Body of pancreas (tissue), 4 donors: ENCODE measurements at places on chromosomes 16 and 17.

DNA sequence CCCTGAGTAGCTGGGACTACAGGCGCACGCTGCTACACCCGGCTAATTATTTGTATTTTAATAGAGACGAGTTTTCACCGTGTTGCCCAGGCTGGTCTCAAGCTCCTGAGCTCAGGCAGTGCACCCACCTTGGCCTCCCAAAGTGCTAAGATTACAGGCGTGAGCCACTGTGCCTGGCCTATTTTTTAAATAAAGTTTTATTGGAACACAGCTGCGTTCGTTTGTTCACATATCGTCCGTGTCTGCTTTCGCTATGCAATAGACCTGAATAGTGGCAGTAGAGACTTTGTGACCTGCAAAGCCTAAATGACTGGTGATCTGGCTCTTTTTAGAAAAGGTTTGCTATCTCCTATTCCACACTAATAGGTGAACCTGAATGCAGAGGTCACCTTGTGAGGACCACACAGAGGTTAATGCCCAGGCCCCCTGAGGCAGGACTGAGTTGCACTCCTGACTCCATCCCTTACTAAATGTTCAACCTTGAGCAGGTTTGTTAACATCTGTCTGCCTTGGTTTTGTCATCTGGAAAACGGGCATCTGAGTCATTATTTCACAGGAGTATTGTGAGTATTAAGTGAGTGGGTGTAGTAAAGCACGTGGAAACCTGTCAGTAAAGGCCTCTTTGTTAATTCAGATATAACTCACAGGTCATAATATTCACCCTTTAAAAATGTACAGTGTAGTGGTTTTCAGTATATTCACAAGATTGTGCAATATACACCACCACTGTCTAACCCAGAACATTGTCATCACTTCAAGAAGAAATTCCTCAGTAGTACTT is 157.5 kb upstream of the CACNG5 start:
- DNase-seq, result no peak

GRCh38 chr17:503449-503700 is 150.8 kb upstream of the RPH3AL start:
- DNase-seq, result no peak

- no peak for DNase-seq
These were observed 79.4 kb upstream of the CBX4 start for GRCh38 chr17:79918581-79919163.

GRCh38 chr17:60615840-60616239 is 15.8 kb downstream of the PPM1D start:
- DNase-seq, result no peak

DNA sequence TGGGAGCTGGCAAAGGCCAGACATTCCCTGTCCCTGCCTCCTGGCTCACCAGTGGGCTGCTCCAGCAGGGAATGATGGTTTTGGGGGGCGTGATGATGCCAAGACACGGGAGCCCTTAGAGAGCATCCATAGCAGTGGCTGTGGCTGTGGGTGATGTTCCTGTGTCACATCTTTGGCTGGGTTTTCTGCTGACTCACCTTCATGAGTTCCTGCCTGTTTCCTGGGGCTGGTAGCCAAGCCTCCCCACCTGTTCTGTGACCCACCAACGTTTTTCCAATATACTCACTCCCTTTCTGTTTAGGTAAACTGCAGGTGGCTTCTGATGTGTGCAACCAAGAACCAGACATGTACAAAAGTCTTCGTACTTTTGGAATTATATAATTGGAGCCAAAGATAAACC is 16.5 kb upstream of the NF1 start:
- no peak for DNase-seq

GRCh38 chr17:7361906-7362305 is 7.0 kb downstream of the TMEM95 start:
- no peak for DNase-seq

DNA sequence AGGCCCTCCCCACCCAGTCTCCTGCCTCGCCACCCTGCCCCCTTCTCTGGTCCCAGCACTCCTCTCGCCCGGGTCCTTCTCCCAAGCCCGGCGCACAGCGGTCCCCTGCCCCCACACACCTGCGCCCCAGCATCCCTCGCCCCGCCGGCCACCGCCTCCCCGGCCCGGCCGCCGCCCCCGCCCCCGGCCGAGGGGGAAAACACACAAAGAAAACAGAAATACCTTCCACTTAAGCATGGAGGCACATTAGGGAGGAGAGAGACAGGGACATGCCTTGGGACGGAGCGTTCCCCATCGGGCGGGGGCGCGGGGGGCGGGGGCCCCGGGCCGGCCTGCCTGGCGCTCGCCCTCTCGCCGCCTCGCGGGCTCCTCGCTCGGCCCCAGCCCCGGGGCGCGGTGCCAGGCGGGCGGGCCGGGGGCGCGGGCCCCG is 326 bp downstream of the SRCIN1 start:
- no peak for DNase-seq

DNA sequence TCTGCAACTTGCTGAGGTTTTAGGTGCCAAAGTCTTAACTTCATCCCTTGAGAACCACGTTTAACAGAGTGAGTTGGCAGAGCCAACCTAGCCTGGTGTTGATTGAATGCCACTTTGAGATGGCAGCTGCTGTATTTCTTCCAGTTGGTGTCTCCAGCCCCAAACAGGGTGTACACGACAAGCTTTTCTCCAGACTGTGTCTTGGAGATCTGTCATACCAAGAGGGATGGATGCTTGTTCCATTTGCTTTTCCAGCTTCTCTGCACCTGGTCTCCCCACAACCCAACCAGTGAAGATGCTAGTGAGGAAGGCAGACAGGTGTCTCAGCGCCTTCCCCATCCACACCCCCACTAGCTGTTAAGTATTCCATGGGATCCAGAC is 141.1 kb upstream of the HS3ST2 start:
- no peak for DNase-seq

- no peak for DNase-seq
These were observed 28.2 kb upstream of the TMEM220 start for GRCh38 chr17:10758062-10758461.

DNA sequence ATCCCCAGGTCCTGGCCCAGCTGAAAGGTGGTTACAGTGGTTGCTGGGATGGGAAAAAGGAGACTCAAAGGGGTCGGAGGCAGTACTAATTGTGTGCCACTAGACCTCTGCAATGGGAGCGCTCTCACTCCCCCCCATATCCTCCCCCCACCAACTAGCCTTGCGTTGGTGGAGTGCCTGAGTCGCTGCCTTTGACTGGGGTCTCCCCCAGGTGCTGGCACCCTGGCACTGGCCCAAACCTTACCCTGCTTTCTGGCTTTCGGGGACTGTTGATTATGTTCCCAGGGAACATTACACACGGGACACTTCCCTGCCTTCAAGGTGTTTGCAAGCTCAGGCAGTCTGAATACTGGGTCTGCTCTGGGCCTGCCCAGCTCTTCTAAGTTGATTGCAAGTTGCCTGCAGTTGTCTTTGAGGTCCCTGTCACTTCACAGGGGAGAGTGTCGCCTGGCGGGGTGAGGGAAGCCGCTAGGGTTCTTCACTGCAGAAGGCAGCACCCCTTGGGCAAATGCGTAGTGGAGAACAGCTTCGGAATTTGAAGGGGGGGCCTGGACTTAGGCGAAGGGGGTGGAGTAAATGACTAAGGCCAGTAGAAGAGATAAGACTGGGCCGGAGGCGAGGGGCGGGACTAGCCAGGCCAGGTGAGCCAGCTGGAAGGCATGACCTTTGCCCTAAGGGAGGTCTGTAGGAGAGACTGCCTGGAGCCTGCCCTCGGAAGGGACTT is 98.0 kb downstream of the RAB11FIP4 start:
- DNase-seq, result peak; percentile 94

- peak; percentile 82 for DNase-seq
These were observed 11.7 kb downstream of the ERN1 start for GRCh38 chr17:64117981-64118979.

- DNase-seq, result no peak
These were observed 121.6 kb downstream of the ANKRD11 start for GRCh38 chr16:89368604-89369249.

GRCh38 chr17:36837195-36837938 is 99.9 kb upstream of the LHX1 start:
- DNase-seq, result no peak

GRCh38 chr17:39598047-39598481 is 9.7 kb downstream of the NEUROD2 start:
- peak; percentile 38 for DNase-seq

DNA sequence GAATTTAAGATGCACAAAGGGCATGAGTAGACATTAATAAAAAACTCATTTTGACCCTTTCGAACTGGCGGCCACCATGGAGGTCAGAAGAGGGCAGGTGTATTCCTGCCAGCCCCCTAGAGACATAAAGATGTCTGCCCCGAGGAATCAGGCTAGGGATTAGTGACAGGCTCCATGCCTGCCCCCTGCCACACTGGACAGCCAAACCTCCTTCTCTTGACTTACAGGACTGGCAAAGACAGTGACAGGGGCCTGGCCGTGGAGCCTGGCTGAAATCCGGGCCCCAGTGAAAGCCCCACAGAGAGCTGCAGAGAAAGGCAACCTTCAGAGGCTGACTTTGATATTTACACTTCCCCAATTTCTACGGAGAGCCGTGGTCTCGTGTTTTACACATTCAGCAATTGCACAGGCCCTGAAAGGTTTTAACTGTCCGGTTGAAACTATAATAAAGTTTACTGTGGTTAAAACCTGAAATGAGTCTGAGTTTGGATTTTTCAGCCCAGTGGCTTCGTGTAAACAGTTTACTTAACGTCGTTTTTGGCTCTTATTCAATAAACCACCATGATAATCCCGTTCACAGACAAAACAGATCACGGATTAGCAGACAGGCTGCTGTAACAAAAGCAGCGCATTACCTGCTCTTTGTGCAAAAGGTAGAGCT is 243.9 kb upstream of the MYOCD start:
- DNase-seq, result no peak

- no peak for DNase-seq
These were observed 1.4 kb downstream of the ALDOC start for GRCh38 chr17:28575126-28575795.

GRCh38 chr17:45114117-45114932 is 18.0 kb downstream of the PLCD3 start:
- no peak for DNase-seq

DNA sequence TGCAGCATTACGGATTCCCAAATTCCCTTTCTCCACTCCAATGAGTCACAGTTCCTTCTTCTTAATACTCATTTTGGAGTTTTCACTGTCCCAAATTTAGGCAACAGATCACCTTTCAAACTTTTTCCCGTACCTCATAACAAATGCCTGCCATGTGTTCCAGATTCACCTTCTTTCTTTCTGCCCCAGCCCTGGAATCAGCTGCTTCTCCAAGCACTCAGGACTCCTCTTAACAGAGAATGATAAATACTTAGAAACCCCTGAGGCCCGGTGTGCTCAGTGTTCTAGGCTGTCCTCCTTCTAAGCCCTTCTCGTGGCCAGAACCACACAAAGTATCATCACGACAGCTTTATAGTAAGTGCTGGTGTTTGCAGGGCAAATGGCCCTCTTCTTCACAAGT is 14.9 kb downstream of the CSNK1D start:
- DNase-seq, result no peak

GRCh38 chr16:84042879-84043485 is 387 bp upstream of the SLC38A8 start:
- DNase-seq, result no peak

DNA sequence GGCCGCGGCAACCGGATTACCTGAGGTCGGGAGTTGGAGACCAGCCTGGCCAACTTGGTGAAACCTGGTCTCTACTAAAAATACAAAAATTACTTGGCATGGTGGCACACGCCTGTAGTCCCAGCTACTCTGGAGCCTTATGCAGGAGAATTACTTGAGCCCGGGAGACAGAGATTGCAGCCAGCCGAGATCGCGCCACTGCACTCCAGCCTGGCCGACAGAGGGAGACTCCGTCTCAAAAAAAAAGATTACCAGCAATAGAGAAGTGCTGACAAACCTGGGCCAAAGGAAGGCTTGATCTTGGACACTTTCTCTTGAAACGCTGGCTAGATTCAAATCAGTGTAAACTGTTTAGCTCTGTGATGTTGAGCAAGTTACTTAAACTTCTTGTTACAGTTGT is 4.3 kb downstream of the MT1H start:
- peak; percentile 57 for DNase-seq

DNA sequence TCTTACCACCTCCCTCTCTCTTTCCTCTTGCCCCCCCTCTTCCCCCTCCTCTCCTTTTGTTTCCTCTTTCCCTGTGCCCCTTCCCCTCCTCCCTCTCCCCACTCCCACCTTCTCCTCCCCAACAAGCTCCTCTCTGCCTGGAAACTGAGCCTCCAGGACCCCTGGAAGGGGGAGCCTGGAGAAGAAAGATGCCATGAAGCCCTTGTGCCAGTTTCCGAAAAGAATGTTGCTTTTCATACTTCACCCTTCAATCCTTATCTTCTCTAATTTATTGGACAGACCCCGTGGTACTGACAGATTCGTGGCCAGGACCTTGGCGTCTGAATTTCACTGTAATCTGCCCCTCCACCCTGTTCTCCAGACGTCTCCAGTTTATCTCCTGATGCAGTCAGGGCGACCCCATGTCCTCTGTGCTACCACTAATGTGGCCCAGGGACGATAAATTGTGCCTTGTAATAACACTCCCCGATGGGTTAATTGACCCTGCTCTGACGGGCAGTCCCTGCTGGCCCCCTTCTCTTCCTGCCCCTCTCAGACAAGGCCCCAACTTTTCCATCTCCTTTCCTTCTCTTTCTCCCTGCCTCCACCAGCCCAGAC is 138.4 kb upstream of the GSE1 start:
- no peak for DNase-seq

DNA sequence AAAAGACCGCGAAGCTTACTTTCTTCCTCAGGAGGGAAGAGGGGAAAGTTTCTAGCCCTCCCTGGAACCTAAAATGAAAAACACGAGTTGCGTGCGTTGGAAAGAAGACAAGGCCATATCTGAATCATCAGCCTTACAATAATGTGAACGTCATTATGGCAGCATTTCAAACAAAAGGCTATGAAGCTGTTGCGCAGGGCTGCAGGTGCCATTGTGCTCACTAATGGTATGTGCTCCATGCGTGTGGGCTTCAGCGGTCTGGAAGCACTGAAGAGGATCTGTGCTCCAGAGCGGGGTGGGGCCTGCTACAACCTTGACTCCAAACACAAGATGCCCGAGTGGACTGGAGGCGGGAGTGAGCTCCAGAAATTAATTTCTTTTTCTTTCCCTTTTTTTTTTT is 12.1 kb upstream of the CYB5B start:
- no peak for DNase-seq

- no peak for DNase-seq
These were observed 193.6 kb downstream of the MAP2K6 start for GRCh38 chr17:69608141-69608540.

DNA sequence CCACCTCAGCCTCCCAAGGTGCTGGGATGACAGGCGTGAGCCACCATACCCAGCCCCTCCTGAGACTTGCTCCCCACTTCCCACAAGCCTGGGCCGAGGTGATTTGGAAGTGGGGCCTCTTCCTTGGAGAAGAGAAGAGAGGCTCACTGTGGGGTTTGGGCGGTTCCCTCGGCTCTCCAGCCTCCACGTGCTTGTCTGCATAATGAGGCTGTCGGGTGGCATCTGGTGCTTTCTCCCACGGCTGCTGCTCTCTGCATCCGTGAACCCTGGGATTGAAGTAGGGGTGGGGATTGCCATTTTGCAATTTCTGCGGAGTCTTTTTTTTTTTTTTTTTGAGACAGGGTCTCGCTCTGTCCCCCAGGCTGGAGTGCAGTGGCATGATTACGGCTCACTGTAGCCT is 101.4 kb downstream of the RAP1GAP2 start:
- DNase-seq, result peak; percentile 79
